ENCODE measurements at places on chromosomes 12 and 14.

- no peaks in the 10 kb centered on the region for H3K4me1 ChIP-seq
- H3K27ac ChIP-seq = no peak overlapping the region
- no peak for DNase-seq
- H3K4me3 ChIP-seq = no peak overlapping the region
Measured at GRCh38 chr14:51845811-51846210, 14.6 kb upstream of the GNG2 start.

DNA sequence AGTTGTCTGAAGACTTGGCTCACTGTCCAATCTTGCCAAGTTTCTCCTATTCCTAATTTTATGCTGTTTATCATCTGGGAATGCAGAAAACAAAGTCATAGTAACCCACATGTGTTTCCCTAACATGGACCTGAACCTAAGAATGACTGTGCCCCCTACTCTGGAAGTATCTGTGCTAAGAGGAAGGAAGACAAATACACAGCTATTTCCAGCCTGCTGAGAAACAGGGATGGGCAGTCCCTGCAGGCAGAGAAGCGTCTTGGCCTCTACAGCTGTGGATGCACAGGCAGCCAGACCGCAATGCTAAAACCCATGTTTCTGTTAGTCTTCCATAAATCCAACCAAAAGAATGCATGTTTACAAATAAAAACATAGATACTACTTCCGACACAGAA, 56.2 kb downstream of the DUSP16 start:
- no peaks in the 10 kb centered on the region for H3K27me3 ChIP-seq
- peak overlapping the region; percentile 4 for H3K4me3 ChIP-seq
- peak overlapping the region; percentile 61 for H3K27ac ChIP-seq
- H3K36me3 ChIP-seq = no peaks in the 10 kb centered on the region

DNA sequence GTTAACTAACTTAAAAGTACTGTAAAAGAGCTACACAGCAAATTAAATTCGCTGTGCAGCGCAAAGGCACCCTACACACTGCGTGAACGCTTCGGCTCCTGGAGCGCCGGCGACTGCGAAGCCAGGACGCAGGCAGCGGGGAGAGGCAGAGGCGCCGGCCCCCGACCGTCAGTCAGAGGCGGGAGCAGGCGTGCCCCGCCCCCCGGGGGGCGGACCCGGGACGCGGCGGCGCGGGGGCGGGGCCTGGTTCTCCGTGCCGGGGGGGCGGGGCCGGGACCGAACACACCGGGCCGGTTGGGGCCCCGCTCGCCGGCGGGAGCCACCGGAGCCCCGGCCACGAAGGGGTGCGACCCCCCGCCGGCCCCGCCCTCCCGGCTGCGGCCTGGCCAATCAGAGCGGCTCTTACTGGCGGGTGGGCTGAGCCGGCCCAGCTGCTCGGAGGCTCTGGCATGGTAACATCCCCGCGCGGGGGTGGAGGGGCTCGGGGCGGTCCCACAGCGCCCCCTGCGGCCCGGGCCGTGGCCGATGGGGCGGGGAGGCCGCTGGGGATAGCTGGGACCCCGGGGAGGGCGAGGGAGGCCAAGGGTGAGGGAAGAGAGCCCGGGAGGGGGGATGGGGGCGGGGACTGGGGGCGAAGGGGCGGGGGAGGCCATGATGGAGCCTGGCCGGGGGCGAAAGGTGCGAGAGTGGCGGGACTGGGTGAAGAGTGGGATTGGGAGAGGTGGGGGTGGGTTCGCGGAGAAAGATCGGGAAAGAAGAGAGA, at the start of gene PRPF40B:
TSS of gene PRPF40B (plus strand) at position 420 of the 763 bp plus-strand sequence. CDS start at position 450, 30 bp downstream.
- H3K27ac ChIP-seq = peak within 1 kb of the TSS; percentile 94
- no peaks in the 10 kb centered on the region for H3K27me3 ChIP-seq
- DNase-seq = peak; percentile 93
- no peaks in the 10 kb centered on the region for H3K36me3 ChIP-seq

DNA sequence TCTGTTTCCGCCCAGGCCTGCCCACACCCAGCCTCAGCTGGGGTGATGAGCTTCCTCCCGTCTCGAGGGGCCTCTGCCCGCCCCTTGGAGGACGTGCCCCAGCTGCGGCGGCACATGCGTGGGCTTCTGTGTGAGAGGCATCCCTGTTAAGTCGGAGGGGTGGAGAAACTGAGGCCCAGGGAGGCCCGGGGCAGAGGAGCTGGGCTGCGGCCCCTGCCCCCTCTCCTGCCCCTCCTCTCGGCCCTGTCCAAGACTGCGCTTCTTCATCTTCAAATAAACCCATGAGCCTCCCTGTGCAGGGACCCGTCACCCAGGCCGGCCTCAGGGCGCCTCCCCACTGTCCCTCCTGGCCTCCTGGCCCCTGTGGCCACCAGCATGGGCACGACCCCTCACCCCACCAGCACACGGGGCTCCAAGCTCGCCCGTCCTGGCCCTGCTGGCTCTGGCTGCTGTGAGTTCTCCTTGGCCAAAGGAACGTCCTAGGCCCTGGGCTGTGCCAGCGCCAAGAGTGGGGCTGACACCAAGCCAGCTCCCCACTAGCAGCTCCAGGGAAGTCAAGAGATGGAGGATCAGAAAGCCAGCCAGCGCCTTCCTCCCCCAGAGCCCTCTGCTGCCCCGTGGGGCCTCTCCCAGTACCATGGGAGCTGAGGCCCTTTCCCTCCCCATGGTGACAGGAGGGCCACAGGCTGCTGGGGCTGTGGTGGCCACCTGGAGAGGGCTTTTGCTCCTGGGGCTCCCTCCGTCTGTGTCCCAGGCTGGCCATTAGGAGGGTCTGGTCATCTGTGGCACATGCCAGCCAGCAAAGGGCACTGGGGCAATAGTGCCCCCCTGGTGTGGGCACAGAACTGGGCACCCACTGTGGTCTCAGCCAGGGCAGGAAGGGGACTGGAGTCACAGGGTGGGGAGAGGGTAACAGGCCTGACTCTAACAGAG, 180.4 kb downstream of the KIF26A start:
- H3K27ac ChIP-seq = no peak overlapping the region
- H3K36me3 ChIP-seq = no peaks in the 10 kb centered on the region
- H3K4me3 ChIP-seq = no peak overlapping the region
- DNase-seq = peak; percentile 14

DNA sequence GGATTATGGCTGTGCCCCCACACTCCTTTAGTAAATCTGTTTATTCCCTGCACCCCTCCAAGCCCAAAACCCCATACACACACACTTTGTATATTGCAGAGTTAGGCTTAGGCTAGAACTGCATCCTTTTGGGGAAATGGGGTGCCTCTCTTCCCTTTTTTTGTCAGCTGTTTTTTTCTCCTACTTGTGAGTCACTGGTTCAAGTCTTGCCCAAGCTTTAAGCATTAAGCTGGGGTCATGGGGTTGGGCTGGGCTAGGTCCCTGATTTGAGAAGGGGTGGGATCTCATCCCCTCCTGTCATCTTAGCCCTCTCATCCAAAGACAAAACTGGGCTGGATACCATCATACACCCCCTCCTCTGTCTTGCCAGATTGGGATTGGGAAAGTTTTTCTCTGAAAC, 1.6 kb downstream of the LRP1 start:
- peak overlapping the region; percentile 88 for H3K4me3 ChIP-seq
- H3K36me3 ChIP-seq = no peaks in the 10 kb centered on the region
- H3K4me1 ChIP-seq = peaks cover 28% of the 10 kb centered on the region
- peak overlapping the region; percentile 78 for H3K27ac ChIP-seq
- DNase-seq = no peak

GRCh38 chr12:122040579-122041386, 19.1 kb downstream of the BCL7A start:
- no peak overlapping the region for H3K4me3 ChIP-seq
- no peaks in the 10 kb centered on the region for H3K27me3 ChIP-seq
- H3K36me3 ChIP-seq = no peaks in the 10 kb centered on the region
- H3K4me1 ChIP-seq = no peaks in the 10 kb centered on the region
- H3K27ac ChIP-seq = no peak overlapping the region

GRCh38 chr12:19819231-19819630, 379.9 kb downstream of the AEBP2 start:
- H3K4me1 ChIP-seq = no peaks in the 10 kb centered on the region
- H3K27ac ChIP-seq = no peak overlapping the region
- H3K4me3 ChIP-seq = no peak overlapping the region
- no peaks in the 10 kb centered on the region for H3K27me3 ChIP-seq

GRCh38 chr14:64951724-64952123, 9.2 kb upstream of the GPX2 start:
- H3K27ac ChIP-seq = no peak overlapping the region
- H3K4me1 ChIP-seq = no peaks in the 10 kb centered on the region
- no peak overlapping the region for H3K4me3 ChIP-seq
- H3K27me3 ChIP-seq = no peaks in the 10 kb centered on the region

GRCh38 chr14:92930737-92931602, 8.0 kb downstream of the CHGA start:
- no peaks in the 10 kb centered on the region for H3K27me3 ChIP-seq
- DNase-seq = no peak
- H3K36me3 ChIP-seq = no peaks in the 10 kb centered on the region
- no peaks in the 10 kb centered on the region for H3K4me1 ChIP-seq

- no peak overlapping the region for H3K27ac ChIP-seq
- no peaks in the 10 kb centered on the region for H3K36me3 ChIP-seq
- H3K27me3 ChIP-seq = no peaks in the 10 kb centered on the region
- no peaks in the 10 kb centered on the region for H3K4me1 ChIP-seq
- H3K4me3 ChIP-seq = no peak overlapping the region
Measured at GRCh38 chr12:1814266-1814665, 6.1 kb upstream of the LRTM2 start.

DNA sequence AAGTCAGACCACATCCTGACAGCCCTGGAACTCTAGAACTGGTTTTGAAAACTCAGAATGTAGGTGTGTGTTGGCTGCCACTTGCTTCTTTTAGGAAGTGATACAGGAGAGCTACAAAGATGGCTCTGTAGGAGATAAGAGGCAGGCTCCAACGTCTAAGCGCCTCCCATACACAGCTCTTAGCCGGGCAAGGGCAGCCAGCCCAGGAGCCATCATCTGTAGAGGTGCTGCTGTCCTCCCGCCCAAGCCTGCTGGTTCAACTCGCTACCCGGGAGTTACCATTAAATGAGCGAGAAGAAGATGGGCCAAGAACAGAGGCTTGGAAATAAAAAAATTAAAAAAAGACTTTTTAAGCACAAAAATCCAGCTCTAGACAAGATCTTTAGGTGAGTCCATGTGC, 61.2 kb upstream of the DIO3 start:
- peaks cover 28% of the 10 kb centered on the region for H3K4me1 ChIP-seq
- no peaks in the 10 kb centered on the region for H3K36me3 ChIP-seq
- no peak for DNase-seq
- H3K4me3 ChIP-seq = no peak overlapping the region

DNA sequence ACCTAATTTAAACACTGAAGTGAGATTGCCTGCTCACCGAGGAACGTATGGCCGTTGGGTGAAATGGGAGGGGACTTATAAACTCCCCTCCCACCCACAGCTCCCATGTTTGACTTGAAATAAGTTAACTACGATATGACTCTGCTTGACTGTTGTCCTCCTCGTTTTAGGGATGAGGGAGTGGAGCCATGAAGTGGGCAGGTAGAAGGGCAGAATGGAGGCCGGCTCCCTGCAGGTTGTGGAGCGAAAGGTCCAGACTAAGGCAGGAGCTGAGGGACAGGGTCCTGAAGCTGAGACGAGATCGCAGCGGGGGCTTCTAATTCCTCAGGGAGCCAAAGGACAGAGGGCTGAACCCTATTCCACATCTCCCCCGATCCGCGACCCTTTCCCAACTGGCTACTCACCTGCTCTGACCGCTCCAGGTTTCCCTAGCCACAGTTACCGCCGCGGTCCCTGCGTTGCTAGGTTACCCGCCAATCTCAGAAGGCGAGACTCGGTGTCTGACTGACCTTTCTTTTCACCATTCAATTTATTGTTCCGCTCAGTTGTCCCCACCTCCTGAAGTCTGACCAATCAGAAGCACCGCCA, 577 bp upstream of the TPCN1 start:
- peak overlapping the region; percentile 38 for H3K4me3 ChIP-seq
- no peaks in the 10 kb centered on the region for H3K27me3 ChIP-seq
- no peak for DNase-seq

- no peak overlapping the region for H3K27ac ChIP-seq
- no peak overlapping the region for H3K4me3 ChIP-seq
- no peaks in the 10 kb centered on the region for H3K36me3 ChIP-seq
- H3K4me1 ChIP-seq = no peaks in the 10 kb centered on the region
Measured at GRCh38 chr12:88733008-88733407, 152.7 kb upstream of the KITLG start.

- DNase-seq = no peak
- no peaks in the 10 kb centered on the region for H3K4me1 ChIP-seq
- no peaks in the 10 kb centered on the region for H3K27me3 ChIP-seq
- H3K4me3 ChIP-seq = no peak overlapping the region
- H3K36me3 ChIP-seq = no peaks in the 10 kb centered on the region
- no peak overlapping the region for H3K27ac ChIP-seq
Measured at GRCh38 chr14:78425330-78425729, 255.2 kb downstream of the NRXN3 start.

- no peak overlapping the region for H3K27ac ChIP-seq
- DNase-seq = no peak
- H3K27me3 ChIP-seq = no peaks in the 10 kb centered on the region
- H3K36me3 ChIP-seq = no peaks in the 10 kb centered on the region
Measured at GRCh38 chr14:72318648-72319047, 386.4 kb downstream of the RGS6 start.

DNA sequence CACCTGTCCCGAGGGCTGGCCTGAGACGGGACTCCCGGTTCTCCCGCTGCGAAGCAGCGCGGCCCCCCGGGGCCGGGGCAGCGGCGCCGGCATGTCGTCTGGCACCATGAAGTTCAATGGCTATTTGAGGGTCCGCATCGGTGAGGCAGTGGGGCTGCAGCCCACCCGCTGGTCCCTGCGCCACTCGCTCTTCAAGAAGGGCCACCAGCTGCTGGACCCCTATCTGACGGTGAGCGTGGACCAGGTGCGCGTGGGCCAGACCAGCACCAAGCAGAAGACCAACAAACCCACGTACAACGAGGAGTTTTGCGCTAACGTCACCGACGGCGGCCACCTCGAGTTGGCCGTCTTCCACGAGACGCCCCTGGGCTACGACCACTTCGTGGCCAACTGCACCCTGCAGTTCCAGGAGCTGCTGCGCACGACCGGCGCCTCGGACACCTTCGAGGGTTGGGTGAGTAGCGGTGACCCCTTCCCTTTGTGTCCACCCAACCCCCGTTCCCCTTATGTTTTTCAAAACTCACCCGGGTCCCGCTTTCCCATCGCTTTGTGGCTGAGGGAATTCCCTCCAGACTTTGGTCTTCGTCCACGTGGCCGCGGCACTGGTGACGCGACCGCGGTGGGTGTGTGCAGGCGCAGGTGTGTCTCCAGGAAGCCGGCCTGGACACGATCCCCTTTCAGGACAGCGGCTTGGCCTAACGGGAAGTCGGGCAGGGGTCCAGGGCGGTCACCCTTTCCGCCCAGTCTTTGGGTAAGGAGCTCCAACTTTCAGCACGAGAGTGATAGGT, 826 bp downstream of the PRKCH start:
- no peak overlapping the region for H3K27ac ChIP-seq
- peaks cover 2% of the 10 kb centered on the region for H3K4me1 ChIP-seq

GRCh38 chr14:92984896-92985295, 61.9 kb downstream of the CHGA start:
- no peaks in the 10 kb centered on the region for H3K27me3 ChIP-seq
- DNase-seq = peak; percentile 43

DNA sequence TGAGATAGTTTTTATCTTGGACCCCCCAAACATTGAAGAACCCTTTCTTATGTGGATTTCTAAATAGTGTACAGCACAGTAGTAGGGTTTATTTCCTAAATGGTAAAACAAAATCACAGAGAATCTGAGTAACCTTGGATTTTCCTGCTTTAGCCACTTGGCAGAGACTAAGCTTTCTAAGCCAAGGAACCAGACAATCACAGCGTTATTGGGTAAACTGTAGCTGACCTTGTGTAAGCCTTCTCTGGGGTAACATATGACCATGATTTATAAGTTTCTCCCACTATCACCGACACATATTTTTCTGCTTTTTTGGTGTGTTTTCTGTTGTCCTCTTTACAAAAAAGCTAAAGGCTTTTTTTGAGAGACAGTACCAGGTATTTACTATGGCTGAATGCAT, 136.3 kb upstream of the PZP start:
- H3K36me3 ChIP-seq = no peaks in the 10 kb centered on the region
- H3K4me1 ChIP-seq = peaks cover 1% of the 10 kb centered on the region
- no peak for DNase-seq
- H3K27me3 ChIP-seq = no peaks in the 10 kb centered on the region
- no peak overlapping the region for H3K27ac ChIP-seq
